ENCODE measurements at places on chromosomes 13 and 19. TPM values are rescaled to one million over a fixed set of nuclear protein-coding genes. Genes with fewer than 3 reads are reported as not detected.

- peak; percentile 71 for DNase-seq
These were observed 15.6 kb downstream of the RHPN2 start for GRCh38 chr19:33048806-33049676.

- no peak for DNase-seq
These were observed 293.2 kb downstream of the ENOX1 start for GRCh38 chr13:43493496-43494000.

DNA sequence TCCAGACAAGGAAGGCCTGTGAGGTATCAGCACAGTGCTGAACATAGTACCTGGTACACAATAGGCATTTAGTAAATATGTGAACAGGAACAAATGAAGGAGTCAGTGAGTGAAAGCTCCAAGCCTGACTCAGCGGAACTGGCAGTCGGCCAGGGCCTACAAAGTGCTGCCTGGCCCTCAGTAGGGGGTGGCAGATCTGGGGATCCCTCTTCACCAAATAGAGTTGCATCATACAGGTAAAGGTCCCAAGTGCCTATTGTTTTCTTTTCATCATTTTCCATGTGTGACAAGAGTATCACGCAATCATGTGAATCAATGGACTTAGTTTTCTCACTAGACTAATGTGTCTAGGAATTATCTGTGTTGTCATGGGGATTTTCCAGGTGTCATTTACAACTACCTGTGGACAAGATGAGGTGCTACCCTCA is 9.2 kb downstream of the CYP2B6 start:
- peak; percentile 94 for DNase-seq

DNA sequence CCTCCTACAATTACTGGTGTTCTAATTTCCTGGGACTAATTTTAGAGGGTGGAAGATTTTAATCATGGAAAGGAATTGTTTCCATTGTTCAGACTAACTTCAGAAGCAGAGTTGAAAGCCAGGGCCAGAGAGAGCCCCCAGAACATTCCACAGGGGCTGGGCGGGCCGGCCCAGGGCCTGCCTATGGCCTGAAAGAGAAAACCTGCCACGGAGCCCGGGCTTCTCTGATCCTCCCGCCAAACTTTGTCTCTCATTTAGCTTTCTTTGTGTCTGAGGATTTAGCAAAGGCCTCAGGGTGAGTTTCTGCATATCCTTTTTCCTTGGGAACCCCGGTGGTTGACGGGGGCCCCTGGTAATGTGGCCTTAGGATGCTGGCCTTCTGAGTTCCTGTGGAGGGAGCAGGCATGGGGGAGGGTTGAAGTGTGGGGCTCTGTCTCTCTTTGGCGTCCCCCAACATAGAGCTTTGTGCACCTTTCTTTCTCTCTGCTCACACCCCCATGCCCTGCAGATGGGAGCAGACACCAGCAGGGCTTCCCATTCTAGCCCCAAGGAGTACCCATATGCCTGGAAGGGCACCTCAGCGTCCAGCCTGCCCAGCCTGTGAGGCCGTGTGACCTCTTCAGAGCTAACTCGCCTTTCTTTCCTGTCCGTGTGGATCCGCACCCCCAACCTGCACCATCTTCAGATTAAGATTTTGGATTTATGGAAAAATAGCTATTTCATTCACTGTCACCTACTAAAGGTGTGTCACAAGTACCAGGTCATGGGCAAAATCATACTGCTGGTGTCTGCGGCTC is 539.5 kb downstream of the FGF9 start:
- no peak for DNase-seq

DNA sequence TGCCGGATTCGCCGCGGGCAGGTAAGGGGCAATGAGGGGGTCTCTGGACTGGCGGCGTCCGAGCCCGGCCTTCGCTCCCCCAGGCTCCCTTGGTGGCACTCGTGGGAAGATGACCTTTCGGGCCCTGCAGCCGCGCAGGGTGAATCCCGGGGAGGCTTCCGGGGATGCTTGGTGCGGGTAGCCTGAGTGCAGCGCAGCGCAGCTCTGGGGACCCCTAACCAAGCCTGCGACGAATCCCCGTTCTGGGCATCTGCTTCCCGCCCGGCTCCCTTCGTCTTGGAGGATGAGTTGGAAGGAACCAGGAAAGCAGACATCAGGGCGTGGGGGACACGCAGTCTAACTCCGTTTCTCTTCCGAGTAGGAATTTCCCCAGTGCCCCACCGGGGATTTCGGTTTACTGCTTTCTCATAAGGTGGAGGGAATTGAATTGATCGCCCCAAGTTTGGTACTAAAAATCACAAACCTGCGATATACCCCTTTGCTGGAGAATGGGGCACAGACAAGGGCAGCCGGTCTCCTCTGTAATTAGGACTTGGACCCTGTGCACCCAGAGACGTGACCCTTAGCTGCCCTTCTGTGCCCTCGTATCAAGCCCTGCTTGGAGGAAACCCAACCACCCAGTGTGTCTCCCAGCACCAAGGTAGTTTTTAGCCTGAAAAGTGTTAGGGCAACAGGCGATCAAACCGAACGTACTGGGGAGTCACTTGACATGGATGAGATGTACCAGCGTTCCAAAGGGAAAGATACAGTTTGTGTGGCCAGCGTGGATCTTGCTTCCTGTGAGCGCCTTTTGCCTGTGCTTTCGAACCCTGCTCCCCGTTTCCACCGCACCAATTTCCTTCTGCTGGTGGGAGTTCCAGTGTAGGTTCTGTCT is 1.0 kb downstream of the GPC5 start:
- no peak for DNase-seq

DNA sequence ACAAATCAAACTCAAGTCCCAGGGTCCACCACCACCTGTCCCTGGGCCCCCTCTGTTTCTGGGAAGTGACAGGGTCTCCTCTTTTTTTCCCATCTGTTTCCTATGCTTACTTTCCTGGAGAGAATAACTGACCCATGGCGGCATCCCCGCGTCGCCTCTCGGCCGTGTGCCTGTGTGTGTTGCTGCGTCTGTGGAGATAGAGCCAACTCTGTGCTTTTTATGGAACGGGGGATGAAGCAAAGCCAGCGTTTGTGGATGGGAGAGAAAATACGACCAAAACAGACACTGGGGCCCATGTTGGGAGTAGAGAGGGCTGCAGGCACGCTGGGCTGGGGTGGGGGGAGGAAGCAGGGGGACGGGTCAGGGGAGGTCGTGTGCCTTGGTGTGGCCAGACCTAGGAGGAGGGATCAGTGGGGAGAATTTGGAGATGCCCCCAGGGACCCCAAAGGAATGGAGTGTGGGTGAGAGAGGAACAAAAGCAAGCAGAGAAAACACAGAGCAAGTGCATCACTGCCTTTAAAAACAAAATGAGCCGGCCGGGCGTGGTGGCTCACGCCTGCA is 16.6 kb downstream of the PLK5 start:
- no peak for DNase-seq

- no peak for DNase-seq
These were observed 7.1 kb upstream of the ACTL9 start for GRCh38 chr19:8705742-8706141.

DNA sequence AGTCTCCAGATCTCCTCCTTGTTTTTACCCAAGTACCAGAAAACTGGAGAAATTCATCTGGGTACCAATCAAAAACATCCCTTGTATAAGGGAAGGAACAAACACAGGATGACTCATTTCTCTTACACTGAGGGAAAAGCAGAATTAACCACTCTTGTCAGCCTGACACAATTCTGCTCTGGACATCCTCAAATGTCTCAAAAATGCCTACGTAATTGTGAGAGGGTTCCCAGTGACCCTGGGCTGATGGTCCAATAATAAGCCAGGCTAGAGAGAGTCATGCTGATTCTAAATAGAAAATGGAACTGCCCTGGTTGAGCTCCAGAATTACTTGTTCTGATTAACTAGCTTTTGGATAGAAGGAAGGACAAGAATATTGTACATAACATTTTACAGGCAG is 14.5 kb downstream of the ZNF708 start:
- DNase-seq: no peak

GRCh38 chr19:16366433-16367260 is 42.0 kb downstream of the KLF2 start:
- DNase-seq: no peak

DNA sequence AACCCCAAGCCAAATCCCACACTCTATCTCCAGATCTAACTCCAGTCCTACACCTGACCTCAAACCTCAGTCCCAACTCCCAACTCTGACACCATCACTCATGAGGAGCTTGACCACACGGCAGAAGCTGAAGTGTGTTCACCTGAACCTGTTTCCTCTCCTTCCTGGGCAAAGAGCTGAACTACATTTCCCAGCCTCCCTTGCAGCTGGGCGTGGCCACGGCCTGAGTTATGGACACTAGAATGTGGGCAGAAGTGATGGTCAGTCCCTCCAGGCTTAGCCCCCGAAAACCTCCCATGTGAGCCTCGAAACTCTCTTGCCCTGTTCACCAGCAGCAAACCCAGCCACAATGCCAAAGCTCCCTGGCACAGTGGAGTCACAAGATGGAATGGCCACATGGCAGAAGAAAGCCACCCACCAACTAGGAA is 19.5 kb upstream of the MEIS3 start:
- peak; percentile 60 for DNase-seq

DNA sequence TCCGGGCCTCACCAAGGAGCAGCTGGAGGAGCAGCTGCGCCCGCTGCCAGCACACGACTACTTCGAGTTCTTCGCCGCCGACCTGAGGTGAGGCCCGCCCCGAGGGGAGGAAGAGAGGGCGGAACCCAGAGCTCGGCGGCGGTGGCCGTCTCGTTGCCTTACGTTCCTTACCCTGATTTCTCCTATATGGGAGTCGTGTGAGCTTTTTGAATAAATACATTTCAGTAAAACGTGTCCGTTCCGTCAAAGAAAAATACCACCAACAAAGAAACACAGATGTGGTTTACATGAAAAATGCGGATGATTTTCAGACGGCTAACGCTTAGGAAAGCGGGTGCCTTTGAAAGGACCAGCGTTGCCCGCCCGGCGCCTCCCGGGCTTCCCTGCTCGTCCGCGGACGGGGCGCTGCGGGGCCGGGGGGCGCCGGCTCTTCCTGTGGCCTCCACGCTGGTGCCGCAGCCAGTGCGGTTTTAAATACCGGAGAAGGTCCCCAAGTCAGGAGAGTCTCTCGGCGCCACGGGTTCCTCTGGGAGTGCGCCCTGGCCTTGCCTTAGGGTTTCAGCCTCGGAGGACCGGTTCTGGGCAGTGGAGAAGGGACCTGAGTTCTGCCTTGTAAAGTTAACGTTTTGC is 755 bp downstream of the UPF3A start:
- DNase-seq: peak; percentile 74

GRCh38 chr13:20230913-20231838 is 943 bp downstream of the GJB6 start:
- no peak for DNase-seq

- DNase-seq: no peak
These were observed 36.4 kb upstream of the SERPINE3 start for GRCh38 chr13:51303063-51303552.

GRCh38 chr19:6318772-6319171 is 14.6 kb downstream of the ACER1 start:
- no peak for DNase-seq

GRCh38 chr19:12954612-12954962 is 2.4 kb downstream of the GADD45GIP1 start:
- no peak for DNase-seq

The MBD3L3 gene
- total RNA-seq: not detected

The FAM216B gene
- not detected for total RNA-seq

The ODAD3 gene
- total RNA-seq: 0.15 TPM

The CALR3 gene
- not detected for total RNA-seq

The CD70 gene
- total RNA-seq: not detected

The CNN1 gene
- 0.44 TPM for total RNA-seq

Measured in PC-9 (cell line).